Fibroblast of upper back skin (primary cell): ENCODE measurements at places on chromosomes 3 and 15.

DNA sequence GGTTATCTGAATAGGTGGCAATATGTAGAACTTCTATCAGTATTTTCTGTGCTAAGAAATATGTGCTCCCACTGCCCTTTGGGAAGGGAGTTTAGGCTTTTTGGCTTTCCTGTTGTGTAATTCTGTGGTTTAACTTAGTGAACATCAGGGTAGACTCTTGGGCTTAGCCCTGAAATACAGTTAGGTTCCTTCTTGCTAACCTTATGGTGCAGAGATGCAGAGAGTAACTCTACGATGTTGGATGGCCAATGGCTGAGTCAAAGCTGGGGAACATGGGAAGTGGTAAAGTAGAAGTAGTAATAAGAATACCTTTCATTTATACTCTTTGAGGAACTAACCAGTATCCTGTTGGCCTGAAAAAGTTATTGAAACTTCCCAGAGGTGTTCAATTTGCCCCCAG lies 80.8 kb upstream of the IL12A start:
- no peak for DNase-seq

- DNase-seq, result no peak
Measured at GRCh38 chr3:161296814-161297213, 74.5 kb downstream of the SPTSSB start.

- no peak for DNase-seq
Measured at GRCh38 chr3:130849091-130849552, 44.8 kb upstream of the ATP2C1 start.

- DNase-seq, result no peak
Measured at GRCh38 chr15:85497172-85497569, 116.8 kb downstream of the AKAP13 start.

GRCh38 chr3:81500039-81500438 lies 261.4 kb downstream of the GBE1 start:
- DNase-seq, result no peak

GRCh38 chr15:26179906-26180305 lies 316.8 kb upstream of the ATP10A start:
- DNase-seq, result peak; percentile 16

- DNase-seq, result peak; percentile 41
Measured at GRCh38 chr3:52346623-52347530, 30.8 kb downstream of the DNAH1 start.

DNA sequence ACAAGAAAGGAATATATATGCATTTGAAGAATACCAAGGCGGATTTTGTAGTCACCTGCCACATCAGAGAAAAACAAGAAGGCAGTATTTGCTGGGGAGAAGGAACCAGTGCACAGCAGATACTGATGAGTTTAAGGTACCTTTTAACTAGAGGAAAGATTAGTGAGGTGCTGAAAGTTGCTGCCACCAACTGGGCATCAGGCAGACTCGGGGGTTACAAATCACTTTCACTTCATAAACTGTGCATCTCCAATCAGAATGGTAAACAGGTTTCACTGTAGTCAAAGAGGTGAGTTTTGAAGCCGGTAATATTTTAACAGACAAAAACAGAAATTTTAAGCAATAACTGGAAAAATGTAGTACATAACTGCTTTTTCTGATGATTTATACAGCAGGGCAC lies 4.1 kb downstream of the FBN1 start:
- peak; percentile 42 for DNase-seq

DNA sequence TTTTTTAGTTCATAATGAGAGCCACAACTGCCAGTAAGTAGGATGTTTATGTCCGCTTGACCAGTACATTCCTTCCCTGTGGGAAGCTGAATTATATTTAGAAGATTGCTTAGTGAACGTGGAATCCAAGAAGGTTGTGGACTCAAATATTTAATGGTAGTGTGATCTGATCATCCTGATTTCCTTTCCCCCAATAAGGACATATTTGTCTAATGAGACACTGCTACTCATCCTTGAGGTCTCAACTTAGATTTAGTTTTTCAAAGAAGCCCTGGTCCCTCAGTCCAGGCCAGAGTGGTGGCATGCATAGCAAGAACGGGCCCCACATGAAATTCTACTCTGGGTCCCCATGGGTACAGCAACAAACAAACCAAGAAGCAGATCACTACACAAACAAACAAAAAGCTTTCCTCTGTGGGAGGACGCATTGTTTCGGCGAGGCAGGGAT lies 60.8 kb downstream of the USP13 start:
- DNase-seq, result peak; percentile 83

DNA sequence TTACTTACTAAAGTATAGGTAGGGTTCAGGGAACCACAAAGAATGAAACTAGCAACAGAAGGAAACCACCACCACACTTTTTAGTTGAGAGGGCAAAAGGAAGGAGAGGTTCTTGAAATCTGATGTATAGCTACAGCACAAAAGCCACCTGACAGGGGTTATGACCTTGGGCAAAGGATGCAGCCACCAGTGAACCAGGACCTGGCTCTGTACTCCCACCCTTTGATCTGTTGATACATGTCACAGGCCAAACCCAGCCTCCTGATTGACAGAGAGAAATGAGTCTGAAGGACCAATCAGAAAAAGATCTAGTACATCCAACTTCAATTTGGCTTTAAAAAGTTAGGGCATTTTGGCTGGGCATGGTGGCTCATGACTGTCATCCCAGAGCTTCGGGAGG lies 20.0 kb upstream of the BLM start:
- DNase-seq, result no peak
